ENCODE measurements at places on chromosomes 7 and 10. TPM values are rescaled to one million over a fixed set of nuclear protein-coding genes. Genes with fewer than 3 reads are reported as not detected.

DNA sequence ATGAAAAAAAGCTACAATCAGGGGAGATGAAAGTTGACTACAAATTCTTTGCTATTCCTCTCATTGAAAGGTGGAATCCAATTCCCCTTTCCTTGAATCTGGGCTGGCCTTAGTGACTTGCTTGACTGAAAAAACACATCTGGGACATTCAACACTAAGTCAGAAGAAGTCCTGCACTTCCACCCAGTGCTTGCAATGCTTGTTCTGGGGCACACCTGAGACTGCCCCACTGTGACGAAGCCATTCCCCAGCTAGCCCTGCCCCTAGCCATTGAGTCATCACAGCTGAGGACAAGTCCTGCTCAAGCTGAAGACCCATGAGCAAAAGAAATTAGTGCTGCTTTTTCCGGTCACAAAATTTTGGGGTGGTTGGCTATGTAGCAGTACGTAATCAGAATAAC, 19.2 kb upstream of the GRID1 start:
- no peak for DNase-seq

GRCh38 chr10:24519950-24520349, 203.7 kb downstream of the ARHGAP21 start:
- no peak for DNase-seq

DNA sequence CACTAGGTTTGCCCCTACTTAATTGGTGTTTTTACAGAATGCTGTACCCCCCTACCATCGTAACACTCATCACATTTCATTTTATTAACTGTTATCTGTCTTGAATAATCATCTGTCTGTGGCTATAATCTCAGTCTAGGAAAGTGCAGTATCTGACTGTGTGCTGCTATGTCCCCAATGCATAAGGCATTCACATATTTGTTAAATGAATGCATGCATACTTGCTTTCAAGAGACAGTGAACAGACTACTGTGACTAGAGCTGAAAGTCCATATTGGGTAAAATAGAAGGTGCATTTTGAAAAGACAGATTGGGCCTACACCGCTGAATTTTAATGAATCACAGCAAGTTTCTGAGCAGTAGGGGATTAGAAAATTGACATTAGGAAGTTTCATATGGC, 112.3 kb downstream of the ARHGAP12 start:
- no peak for DNase-seq

DNA sequence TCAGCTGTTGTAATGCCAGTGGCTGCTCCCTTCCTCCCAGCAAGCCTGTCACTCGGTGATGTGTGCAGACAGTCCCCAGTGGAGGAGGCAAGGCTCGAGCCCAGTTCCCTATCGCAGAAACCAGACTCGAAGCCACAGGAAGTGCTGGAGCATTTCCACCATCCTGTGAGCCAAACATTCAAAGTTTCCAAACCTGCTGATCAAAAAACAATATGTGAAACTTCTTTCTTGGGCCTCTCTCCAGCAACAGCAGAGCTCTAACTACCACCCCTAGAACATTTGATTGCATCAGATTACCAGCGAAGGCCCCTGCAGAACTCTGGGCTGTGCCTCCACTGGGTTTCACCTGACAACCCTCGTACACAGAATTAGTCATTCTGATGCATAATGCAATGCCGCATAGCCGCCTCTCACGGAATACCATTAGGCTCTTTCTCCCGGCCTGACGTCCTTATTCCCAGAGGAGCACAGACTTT, 94.0 kb downstream of the ELMO1 start:
- peak; percentile 95 for DNase-seq

DNA sequence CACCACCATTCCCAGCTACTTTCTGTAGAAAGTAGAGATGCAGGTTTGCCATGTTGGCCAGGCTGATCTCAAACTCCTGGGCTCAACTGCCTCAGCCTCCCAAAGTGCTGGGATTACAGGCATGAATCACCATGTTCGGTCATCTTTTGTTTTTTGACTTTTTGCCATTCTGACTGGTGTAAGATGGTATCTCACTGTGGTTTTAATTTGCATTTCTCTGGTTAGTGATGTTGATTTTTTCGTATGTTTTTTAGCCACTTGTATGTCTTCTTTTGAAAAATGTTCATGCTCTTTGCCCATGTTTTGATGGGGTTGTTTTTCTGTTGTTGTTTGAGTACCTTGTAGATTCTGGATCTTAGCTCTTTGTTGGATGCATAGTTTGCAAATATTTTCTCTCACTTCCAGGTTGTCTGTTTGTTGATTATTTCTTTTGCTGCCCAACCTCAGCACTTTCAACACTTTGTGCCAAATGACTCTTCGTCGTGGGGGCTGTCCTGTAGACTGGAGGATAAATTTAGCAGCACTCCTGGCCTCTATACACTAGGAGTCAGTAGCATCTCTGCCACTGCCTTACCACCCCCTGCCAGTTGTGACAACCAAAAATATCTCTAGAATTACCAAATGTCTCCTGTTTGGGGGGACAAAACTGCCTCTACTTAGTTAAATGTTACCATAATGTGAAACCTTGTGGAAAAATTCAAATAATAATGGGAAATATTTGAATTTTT, 6.5 kb upstream of the CPED1 start:
- DNase-seq: no peak

GRCh38 chr7:27459021-27459730, 203.5 kb downstream of the HIBADH start:
- DNase-seq: no peak

GRCh38 chr10:50410066-50410811, 158.9 kb upstream of the ASAH2 start:
- no peak for DNase-seq

- DNase-seq: no peak
Observed at GRCh38 chr10:71234970-71235685, 22.8 kb downstream of the UNC5B start.

DNA sequence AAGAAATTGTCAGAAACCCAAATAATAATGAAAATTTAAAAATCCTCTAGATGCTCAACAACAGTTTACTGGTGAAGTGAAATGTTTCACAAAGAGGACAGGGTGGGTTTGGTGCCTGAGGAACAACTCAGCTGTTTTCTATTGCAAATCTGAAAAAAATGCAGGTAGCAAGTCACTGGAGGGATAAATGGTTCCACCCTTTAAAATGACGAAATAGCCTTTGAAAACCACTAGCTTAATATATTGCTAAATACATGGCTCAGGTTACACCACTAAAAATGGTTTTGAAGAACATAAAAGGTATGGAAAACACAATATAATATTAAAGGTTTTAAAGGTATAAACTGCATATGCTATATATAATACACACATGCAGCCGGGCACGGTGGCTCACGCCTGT, 69.5 kb downstream of the LMBR1 start:
- DNase-seq: no peak

- no peak for DNase-seq
Observed at GRCh38 chr7:26618449-26618848, 245.9 kb downstream of the SKAP2 start.

DNA sequence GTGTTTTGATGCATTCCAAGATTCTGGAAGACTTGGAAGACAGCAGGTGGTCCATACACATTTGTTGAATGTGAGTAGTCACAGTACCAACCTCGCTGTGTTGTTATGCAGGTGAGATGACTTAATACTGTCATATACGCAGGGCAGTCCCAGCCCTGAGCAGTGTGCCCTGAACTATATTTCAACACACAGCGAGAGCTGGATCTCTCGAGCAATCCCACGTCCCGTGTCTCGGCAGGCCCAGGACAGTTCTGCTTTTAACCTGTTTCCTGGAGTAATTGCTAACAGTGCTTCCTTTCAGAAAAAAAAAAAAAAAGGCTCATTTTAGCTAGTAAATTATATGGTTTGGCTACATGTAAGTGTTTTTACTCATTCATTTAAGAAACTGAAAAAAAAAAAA, 179.7 kb downstream of the PRKCQ start:
- DNase-seq: no peak

DNA sequence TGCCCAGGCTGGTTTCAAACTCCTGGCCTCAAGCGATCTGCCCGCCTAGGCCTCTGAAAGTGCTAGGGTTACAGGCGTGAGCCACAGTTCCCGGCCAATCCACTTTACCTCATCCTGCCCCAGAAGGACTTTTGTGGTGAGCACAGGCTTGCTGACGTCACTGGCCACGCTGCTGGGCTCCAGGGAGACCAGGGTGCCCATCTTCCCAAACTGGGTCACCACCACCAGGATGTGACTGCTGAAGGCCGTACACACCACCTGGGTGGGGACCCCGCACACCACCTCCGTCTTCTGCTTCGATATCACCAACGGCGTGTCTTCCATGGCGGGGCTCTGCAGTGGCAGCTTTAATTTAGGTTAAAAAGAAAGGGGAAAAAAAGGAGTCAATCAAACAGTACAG, 816 bp downstream of the PSMG3 start:
- DNase-seq: peak; percentile 89

DNA sequence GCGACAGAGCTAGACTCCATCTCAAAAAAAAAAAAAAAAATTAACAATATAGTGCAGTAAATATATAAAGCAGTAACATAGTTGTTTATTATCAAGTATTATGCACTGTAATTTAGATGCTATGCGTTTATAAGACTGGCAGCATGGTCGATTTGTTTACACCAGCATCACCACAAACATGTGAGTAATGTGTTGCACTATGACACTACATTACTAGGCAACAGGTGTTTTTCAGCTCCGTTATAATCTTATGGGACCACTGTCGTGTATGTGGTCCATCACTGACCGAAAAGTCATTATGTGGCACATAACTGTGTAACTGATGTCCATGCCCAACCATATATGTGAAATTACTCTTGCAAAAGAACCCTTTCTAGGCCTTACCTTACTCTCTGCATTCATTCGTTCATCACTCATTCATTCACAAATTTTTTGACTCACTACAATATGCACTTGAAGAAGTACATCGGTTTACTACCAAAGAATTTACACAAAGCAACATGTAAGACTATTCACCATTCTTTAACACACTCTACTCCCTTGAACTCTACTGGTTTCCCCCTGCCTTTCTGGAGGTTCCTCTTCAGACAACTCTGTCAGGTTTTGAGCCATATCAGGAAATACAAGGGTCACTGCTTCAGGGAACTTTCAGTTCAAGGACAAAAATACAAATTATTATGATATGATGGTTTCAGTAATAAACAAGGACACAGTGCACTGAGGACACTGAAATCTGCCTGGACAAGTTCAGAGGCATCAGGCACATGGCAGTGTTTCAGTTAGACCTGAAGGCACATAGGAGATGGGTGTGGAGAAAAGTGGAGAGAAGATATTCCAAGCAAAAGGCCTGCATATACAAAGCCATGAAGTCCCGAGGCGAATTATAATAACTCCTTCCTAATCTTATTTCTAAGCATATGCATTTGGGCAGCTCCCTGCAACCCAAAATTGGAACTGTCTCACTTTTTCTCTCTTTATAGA, 17.4 kb downstream of the ITGB1 start:
- no peak for DNase-seq

- DNase-seq: no peak
Observed at GRCh38 chr7:123539871-123540270, 5.5 kb upstream of the IQUB start.

GRCh38 chr10:28947171-28947570, 269.9 kb downstream of the BAMBI start:
- DNase-seq: no peak

- DNase-seq: no peak
Observed at GRCh38 chr10:7027913-7028808, 382.7 kb downstream of the SFMBT2 start.

DNA sequence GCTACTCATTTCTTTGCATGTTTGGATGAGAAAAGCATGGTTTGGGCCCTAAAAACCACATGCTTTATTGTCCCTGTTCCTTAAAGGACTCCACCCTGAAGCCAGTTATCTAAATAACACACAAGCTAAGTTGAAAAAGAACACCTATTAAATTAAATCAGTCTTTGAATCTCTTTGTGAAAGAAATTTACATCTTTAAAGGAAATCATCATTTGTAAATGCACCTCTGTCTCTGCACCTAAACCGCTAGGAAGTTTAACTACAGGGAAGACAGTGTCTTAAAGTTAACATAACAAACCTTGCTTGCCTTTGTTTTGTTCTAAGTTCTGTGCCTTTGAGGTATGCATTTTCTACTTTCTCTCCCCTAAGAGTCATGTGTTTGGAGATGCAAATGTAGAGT, 52.6 kb downstream of the HTR7 start:
- no peak for DNase-seq

DNA sequence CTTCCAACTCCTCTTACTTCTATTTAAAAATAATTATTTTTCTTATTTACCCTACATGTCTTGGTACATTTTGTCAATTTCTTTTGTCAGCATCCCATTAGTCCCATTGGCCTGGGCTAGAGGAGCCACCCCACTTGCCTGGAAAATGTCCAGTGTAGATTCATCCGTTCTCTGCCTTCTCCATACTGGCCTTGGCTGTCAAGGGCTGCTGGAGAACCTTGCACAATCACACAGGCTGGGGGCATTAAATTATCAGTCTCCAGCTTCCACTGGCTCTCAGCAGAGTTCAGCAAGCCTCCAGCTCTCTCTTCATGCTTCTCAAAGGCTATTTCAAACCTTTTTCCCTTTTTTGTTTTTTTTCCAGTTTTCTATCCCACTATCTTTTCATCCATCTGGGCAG, 13.8 kb upstream of the ZCCHC24 start:
- DNase-seq: peak; percentile 58

- no peak for DNase-seq
Observed at GRCh38 chr10:78170026-78170475, 136.4 kb downstream of the RPS24 start.

- no peak for DNase-seq
Observed at GRCh38 chr7:128860158-128861073, 2.2 kb upstream of the ATP6V1F start.

DNA sequence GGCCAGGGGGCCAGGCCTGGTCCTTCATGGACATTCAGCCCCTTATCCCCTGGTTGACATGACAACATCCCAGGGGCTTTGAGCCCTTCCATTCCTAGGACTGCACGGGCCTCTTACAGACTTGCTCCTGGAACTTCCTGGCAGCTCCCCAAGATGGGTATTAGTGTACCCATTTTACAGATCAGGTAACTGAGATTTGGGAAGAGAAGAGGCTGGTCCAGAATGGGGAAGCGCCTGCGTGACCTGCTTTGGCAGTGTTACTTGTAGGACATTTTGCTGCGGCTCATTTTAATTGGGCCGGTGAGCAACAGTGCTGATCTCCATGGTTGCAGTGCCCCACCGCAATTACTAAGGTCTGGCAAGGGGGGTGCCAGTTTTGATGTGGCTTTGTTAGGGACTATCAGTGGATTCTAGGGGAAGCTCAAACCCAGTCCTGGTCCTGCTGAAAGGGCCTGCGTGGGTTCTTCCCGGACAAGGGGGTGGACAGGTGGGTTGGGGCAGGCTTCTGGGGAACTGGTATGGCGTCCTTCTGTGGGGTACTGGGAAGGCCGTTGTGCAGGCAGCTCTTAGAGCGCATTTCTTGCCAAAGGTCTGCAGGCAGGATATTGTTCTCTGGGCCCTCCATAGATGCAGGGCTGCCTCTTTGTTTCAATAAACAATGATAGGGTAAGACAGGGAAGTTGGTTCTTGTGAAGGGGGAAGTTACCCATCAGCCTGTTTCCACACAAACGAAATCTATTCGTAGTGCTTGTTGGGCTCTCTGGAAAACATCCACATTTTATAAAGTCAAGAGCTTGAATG, 137.6 kb downstream of the RGS10 start:
- DNase-seq: no peak

The RHOBTB1 gene
- 11.0 TPM for total RNA-seq

The MYH16 gene
- not detected for total RNA-seq

The ABCC2 gene
- 1.7 TPM for total RNA-seq

The OPALIN gene
- not detected for total RNA-seq

The LRRD1 gene
- 0.49 TPM for total RNA-seq

The COL26A1 gene
- not detected for total RNA-seq

The NEUROD6 gene
- total RNA-seq: not detected

The TAS2R5 gene
- total RNA-seq: 6.1 TPM

The EBF3 gene
- 10.6 TPM for total RNA-seq

The PSTK gene
- 8.6 TPM for total RNA-seq

The OR2A42 gene
- not detected for total RNA-seq

The SLC16A9 gene
- 3.7 TPM for total RNA-seq

The FBXO24 gene
- 0.98 TPM for total RNA-seq

Data from vagina (tissue), 2 donors.